ENCODE measurements at places on chromosomes 12 and 14.

DNA sequence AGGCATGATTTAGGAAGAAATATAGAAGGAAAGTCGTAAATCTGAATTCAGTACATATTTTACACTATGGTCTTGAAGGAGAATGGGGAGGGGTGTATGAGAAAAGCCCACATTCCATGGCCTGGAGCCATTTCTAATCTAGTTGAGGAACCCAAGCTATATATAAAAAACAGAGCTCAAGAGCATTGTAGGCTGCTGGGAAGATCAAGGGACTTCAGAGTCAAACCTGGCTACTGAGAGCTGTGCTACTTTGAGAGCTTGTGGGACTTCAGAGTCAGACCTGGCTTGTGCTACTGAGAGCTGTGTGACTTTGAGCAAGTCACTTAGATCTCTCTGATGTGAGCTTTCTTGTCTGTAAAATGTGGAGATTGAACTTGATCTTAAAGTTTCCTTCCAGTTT, 58.7 kb downstream of the TBK1 start:
- DNase-seq = no peak

DNA sequence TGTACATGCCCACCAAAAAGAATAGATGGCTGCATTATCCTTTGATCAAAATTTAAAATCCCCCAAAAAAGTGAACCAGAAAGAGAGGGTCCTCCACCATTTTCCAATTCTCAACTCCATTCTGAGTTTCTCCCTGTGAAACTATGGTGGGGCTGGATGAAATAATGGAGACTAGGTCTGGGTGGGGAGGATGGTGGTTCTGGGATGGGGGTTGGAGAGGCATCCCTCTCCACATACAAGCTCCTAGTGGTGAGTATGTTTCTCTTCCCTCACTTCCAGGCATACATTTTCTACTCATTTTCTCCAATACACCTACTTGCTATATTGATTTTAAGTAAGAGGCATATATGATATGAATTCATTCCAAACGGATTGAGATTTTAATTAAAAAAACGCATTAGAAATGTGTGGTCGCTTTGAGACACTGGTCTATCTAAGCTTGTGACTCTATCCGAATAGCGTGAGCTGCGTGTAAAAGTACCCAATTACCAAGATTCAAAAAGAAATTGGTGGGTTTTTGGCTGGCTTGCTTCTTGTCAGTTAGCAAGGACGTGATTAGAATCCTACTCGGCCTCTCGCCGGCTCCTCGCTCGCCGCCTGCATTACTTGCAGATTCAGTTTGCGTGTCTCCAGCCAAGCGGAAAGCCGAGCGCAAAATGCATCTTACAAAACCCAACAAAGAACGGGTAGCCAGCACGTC, 3.4 kb downstream of the ASCL1 start:
- no peak for DNase-seq

DNA sequence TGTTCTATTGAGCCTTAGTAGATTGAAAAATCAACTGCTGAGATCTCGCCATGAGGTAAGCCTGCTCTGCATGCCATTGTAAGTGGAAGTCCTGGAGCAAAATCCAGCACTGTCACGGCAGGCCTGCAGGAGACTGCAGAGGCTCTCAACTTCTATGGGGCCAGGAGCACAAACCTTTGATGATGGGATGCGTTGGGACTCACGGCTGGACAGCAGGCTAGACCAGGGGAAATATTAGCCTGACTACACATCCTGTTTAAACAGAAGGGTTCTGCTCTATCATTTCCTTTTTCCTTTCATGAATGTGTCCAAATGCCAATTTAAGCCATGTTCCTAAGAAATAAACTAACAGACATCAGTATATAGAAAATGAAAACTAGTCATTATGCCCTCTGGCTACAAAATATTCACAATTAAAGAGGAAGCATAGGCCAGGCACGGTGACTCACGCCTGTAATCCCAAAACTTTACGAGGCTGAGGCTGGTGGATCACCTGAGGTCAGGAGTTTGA, 33.9 kb upstream of the RASSF8 start:
- no peak for DNase-seq

DNA sequence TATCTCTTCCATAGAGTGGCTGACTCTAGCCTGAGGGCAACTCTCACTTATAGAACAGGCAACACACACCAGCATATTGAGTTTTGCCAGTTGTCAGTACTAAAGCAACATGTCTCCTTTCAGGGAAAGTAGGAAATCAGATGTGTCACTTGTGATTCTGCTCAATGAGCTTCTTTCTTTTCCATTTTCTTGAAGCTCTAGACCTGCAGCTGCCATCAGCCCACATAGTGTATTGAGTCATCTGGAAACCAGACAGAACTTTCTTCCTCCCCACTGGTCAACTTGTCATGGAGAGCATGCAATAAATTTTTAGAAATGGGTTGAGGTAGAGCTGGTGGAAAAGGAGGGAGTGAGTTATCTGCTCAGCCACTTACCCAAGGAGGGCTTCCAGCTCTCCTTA, 209.0 kb upstream of the PLEKHG7 start:
- DNase-seq = no peak

DNA sequence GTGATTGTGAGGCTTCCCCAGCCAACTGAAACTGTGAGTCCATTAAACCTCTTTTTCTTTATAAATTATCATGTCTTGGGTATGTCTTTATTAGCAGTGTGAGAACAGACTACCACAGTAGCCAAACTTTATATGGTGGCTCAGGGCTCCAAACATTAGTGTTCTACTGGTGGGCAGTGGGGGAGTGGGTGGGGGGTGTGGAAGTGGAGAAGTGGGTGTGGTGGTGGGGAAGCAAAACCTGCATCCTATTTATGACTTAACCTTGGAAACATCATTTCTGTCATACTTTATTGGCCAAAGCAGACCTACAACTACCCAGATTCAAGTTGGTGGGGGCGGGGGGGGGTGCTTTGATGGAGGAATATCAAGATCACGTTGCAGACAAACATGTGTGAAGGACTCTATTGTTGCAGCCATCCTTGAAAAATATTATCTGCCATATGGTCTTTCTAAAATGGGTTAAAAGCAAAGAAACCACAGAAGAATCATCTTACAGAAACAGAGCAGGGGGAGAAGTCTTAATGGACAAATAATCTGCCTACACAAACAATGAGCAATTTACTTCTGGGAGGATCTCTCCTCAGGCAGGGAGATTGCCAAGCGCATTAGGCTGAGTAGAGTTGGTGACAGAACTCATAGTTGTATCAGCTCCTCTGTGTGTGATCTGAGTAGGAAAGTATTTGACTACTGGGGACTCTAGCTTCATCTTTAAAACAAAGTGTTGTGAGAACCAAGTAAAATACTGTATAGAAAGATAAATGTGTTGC, 1.4 kb upstream of the PWP1 start:
- DNase-seq = no peak

- DNase-seq = no peak
These were observed 27.5 kb upstream of the PTGR2 start for GRCh38 chr14:73824127-73824526.

- no peak for DNase-seq
These were observed 886 bp downstream of the SIX1 start for GRCh38 chr14:60648249-60648933.

- DNase-seq = no peak
These were observed 33.3 kb downstream of the ERG28 start for GRCh38 chr14:75627406-75627805.

GRCh38 chr14:24315807-24316596, 4.7 kb downstream of the LTB4R start:
- no peak for DNase-seq

DNA sequence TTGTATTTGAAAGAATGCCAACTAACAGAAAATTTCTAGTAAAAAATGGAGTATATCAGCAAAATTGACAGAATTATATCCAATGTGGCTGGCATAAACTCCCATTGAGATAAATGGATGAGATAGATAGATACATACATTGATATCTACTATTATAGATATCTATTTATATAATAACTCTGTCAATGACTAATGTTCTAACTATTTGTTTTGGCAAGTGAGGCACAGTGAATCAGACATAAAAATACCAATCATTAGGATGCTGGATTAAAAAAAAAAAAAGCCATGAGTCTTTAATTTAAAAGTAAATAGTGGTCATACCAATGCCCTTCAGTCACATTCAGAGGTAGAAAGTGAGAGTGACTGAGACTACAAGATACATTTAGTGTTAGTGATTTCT, 33.7 kb upstream of the GLIPR1 start:
- DNase-seq = no peak

- DNase-seq = no peak
These were observed 786.3 kb upstream of the NOVA1 start for GRCh38 chr14:27384124-27384523.

DNA sequence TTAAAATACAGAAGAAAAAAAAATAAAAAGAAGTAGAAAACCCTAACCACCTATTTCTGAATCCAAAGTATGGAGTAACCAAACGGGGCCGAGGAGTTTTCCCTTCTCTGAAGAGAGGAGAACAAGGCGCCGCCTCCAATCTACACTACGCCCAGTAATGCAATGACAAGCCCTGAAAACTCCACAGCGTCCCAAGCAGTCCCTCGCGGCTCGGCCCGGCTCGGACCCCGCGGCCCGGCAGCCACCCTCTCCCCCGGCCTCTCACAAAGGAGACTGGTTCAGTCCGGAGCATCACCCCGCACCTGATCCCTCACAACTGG, 371 bp downstream of the CHD8 start:
- DNase-seq = no peak

DNA sequence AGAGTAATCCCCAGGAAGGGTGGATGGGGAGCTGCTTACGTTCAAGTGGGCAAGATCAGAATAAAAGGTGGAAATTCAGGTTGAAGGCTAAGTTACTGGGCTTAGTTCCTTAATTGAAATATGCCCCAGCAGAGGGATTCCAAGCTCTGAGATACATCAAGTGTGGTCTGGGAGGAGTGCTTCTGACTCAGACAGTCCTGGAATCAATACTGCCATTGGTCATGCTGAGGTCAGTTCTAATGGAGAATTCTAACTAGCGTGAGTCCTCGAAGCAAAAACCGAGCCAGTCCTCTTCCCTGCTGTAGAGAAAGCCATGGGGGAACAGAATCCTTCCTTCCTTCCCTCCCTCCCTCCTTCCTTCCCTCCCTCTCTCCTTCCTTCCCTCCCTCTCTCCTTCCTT, 39.9 kb downstream of the NOS1 start:
- no peak for DNase-seq

- no peak for DNase-seq
These were observed 16.4 kb upstream of the SRP54 start for GRCh38 chr14:34966413-34966812.

DNA sequence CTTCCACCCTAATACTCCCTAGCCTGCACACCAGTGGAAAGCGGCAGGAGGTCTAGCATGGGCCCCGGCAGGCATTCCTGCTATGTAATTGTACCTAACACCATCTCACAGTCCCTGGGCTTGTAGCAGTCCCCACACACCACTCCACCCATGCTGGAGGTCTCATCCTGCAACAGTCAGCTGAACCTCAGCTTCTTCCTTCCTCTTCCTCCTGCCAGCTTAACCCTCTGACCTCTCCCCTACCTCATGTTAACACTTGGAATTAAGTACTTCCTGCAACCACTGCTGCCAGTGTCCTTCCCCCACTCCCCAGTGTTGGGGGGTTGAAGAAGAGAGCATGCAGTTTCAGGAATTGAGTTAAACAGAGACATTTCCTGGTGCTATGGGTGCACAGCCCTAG, 7.6 kb downstream of the ADCY4 start:
- DNase-seq = no peak

DNA sequence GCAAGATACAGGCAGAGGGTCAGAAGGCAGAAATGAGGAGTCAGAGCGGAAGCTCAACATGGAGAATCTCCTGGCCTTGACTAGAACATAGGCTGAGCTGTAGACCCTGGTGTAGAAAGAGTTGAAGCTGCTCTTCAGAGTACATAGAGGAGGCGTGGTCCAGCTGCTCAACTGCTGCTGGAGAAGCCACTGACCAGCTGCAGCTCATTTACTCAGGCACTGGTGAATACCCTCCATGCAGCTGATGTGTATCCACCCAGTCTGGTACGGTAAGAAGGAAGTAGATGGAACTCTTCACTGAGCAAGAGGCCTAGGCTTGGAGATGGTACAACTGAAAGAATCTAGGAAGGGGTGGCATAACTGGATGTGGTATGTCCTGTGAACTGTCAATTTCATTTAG, 148.8 kb upstream of the DHRS4 start:
- no peak for DNase-seq

DNA sequence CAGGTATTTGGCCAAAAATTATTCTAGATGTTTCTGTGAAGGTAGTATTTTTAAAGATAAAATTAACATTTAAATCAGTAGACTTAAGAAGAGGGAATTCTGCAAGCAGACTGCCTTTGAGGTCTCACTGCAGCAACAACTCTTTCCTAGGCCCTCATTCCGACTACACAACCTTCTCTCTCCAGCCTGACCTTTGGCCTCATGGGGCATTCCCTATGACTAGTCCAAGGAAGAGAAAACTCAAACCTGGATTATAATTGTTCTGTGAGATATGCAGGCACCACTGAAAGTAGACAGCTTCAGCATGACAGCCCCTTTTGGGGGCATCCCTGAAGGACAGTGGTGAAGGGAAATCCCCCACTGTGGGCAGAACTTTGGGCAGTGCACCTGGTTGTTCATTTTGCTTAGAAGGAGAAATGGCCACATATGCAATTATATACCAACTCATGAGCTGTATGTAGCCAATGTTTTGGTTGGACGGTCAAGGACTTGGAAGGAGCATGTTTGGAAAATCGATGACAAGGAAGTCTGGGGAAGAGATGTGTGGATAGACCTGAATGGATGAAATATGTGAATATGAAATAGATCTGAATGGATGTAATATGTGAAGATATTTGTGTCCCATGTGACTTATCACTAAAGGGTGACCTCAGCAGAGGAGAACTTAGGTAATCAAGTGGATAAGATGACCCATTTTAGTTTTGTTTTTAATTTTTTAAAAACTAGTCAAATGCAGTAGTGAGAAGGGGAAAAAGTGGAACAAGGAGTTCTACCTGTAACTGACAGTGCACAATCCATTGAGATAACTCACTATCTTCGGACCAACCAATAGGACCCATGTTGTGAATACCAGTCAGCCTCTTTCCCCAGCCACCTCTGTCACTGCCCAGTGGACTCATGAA, 233.3 kb upstream of the FOXN3 start:
- DNase-seq = no peak

DNA sequence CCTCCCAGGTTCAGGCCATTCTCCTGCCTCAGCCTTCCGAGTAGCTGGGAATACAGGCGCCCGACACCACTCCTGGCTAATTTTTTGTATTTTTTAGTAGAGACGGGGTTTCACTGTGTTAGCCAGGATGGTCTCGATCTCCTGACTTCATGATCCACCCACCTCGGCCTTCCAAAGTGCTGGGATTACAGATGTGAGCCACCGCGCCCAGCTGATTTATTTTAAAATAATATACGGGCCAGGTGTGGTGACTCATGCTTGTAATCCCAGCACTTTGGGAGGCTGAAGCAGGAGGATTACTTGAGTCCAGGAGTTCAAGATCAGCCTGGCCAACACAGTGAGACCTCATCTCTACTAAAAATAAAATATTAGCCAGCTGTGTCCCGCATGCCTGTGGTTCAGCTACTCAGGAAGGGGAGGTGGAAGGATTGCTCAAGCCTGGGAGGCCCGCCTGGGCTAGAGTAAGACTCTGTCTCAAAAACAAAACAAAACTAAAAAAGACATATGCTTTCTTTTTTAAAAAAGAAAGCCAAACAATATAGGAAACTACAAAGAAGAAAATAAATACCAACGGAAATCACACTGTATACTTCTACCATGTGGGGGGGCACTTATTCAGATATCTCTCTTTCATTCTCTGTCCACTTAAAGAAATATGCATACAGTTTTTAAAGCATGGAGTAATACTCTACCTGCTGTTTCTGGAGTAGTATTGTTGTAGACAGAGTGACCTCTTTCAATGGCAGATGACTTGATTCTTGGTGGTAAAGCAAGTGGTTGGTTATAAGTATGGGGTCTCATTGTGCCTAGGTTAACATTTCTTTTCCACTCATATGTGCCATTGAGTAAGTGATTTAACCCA, 930 bp upstream of the MIA2 start:
- no peak for DNase-seq

- no peak for DNase-seq
These were observed 49.8 kb downstream of the PAPLN start for GRCh38 chr14:73287071-73287470.
